Activated T-cell treated with anti-CD3 and anti-CD28 coated beads, Interleukin-2, amount 50 U/mL, for 4 hours (primary cell): ENCODE measurements at places on chromosomes 5 and 9. TPM values are rescaled to one million over a fixed set of nuclear protein-coding genes. Genes with fewer than 3 reads are reported as not detected.

- DNase-seq, result no peak
Measured at GRCh38 chr5:93580063-93580926, 724 bp downstream of the NR2F1-AS1 start.

DNA sequence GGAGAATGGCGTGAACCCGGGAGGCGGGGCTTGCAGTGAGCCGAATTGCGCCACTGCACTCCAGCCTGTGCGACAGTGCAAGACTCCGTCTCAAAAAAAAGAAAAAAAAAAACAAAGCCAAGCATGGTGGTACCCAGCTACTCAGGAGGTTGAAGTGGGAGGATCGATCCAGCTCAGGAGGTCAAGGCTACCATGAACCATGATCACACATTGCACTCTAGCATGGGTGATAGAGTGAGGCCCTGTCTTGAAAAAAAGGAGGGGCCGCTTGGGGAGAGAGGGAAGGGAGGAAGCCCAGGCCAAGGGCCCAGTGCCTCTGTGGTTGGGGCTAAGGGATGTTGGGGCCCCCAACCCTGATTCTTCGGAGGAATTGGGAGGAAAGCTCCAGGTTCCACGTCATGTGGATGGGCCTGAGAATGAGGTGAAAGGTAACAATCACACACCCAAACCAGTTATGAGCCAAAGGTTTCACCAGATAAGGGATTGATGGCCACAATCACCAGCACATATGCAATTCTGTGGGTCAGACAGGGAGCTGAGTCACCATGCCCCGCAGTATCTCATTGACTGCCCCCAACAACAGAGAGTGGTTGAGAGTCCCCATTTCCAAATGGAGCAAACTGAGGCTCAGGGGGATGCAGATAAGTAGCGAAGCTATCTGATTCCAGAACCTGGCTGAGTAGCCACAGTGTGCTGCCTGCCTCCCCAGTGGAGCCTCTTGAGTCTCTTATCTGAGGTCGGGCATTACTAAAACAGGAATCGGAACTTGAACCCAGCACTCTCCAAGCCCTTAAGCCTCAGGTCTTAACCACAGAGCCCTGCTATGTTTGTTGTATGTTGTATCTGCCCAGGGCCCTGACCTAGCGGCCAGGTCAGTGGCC, 20.5 kb downstream of the SWI5 start:
- DNase-seq, result no peak

DNA sequence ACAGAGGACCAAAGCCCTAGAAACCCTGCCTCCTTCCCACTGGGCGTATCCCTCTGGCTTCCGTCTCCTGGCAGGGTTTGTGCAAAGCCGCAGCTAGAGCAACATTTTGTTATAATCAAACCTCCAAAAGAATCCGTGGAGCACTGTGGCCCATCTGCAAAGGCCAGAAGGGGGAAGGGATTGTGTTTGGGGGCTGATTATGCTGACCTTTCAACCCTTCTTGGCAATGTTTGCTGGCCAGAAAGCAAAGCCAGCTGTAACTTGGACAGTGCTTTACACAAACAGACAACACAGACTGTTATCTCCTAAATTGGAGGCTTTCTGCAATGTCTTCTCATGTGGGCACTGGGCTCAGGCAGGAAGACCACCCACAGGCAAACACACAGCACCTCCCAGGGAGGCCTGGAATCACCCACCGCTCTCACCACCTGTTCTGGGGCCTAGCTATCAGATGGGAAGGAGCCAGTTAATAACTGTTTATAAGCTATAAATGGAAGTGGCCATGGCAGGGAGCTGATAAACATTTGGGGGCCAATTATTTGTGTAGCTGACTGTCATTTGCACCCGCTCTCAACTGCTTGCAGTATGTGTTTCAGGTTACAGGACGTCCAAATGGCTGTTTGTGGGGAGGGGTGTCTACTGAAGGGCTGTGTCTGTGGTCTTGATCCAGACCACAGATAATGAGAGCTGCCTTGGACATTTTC, 121.6 kb upstream of the ERCC6L2 start:
- no peak for DNase-seq

- DNase-seq, result no peak
Measured at GRCh38 chr5:111384220-111384619, 128.1 kb downstream of the STARD4 start.

GRCh38 chr5:78778538-78778937, 130.0 kb upstream of the LHFPL2 start:
- DNase-seq, result no peak

GRCh38 chr5:105617436-105618215, 2053.1 kb downstream of the EFNA5 start:
- no peak for DNase-seq

DNA sequence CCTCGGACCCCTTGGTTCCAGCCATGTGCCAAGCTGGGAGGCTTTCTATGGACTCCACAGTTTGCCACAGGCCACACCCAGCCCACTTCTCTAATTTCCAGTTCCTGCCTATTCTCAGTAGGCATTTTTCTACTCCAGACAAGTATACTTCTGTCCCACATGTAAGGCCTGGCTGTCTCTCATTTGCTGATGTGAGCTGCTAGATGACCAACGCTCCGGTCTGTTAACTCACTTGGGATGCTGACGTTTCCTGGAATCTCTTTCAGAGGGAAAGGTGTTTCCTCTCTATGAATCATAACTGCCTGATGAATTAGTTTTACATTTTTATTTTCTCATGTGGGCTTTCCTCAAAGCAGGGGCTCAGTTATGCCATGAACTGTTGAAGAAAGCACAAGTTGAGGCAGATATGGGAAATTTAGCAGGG, 36.3 kb downstream of the ERGIC1 start:
- DNase-seq, result no peak

DNA sequence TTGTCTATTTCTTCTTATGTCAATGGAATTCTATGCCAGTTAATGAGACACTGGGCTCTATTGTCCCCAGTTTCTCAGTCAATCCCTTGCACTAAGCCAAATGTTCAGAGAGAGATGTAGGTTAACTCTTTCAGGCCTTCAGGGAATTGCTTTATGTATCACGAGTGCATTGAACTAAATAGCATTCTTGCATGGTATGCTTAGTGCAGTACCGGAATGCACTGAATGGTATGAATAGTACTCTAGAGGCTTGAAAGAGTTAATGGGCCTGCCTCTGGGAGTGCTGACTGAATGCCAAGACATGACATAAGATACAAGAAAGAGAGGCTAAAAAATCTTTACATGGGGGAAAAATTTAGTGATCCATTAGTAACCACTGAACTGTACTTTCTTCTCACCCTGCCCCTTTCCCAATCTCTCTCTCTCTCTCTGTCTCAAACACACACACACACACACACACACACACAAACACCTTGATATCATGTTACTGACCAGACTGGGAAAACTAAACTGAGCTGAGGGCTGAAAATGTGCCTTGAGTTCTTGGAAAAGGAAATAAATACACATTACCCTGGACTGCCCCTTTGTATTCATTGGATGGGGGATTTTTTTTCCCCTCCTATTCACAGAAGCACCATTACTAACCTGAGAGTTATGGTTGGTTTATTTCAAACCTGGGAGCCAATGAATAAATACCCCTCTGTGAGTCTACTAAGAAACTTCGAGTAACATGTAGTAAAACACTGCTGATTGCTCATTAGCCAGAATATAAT, 35.4 kb upstream of the TMC1 start:
- DNase-seq, result no peak

DNA sequence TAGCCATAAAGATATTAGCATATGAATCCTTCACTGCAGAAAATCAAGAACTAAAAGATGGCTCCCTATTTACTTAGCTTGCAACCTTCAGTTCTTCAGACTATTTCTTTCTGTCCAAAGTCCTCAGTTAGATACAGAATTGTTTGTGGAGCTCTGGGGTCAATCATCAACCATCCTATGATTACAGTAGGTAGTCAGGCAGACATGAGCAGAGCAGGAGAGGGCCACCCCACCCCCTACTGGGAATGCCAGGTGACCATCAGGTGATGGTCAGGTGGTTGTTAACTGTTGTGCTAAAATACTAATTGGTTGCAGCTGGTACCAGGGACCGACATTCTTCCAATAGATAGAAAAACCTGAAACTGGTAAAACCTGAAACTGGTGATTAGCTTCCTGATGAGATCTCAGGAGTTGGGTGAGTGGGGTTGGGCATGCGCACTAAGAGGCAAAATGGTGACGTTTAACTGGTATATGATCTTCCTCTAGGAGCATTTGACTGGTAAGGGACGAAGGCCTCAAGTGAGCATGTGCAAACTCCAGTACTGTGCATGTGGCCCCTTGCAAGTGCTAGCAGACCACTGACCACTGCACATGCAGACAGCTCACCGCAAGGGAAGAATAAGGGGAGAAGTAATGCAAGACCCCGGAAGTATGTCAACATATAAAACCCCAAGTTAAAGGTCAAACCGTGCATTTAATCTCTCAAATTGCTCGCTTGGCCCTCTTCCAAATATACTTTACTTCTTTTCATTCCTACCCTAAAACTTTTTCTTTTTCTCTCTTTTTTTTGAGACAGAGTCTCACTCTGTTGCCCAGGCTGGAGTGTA, 13.6 kb downstream of the C9orf57 start:
- DNase-seq, result no peak

GRCh38 chr9:87716141-87716540, 9.8 kb upstream of the CTSL start:
- DNase-seq, result no peak

GRCh38 chr5:74576941-74577456, 63.5 kb downstream of the ENC1 start:
- no peak for DNase-seq

DNA sequence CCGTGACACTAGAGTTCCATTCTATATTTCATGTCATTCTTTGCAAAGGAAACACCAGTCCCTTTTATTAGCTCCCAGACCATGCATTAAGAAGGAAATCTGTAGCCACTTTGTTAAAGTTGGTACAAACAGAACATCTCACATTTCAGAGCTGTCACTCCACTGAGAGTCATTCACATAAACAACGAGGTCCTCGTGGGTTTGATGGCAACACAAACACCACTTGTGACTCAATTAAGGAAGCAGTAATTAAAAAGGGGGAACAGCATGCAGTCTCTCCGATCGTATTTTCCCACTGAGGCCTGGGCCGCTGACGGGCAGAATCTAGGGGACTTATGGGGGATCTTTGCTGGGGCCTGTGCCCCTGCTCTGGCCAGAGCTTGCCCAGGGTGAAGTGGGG, 94.2 kb upstream of the ZNF618 start:
- no peak for DNase-seq

DNA sequence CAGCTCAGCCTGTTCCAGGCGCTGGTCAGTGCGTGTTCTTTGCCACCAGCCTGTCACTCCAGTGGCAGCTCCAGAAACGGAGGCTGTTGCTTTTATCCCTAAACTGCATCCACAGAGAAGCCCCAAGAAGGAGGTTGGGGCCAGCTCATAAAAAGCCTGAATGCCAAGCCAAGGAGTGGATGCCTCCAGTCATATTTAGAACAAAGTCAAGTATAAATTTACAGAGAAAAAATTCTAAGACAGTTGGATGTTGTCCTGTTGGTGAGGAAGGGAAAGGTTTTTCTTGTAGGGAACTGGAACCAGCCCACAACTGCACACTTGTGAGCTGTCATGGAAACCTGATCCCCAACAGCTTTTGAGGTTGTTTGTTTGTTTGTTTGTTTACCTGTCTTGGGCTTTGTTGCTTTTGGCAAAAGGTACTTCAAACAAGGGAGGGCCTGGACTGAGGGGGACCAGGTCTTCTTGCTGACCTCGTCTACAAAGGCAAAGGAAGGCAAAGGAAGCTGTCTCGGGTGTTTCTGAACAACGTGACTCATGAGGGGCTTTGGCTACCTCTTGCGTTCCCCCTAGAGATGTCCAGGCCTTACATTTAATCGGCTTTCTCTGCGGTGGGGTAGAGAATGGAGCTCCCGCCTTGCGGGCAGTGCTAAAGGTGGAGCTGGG, 36.7 kb downstream of the OLFML2A start:
- DNase-seq, result no peak

DNA sequence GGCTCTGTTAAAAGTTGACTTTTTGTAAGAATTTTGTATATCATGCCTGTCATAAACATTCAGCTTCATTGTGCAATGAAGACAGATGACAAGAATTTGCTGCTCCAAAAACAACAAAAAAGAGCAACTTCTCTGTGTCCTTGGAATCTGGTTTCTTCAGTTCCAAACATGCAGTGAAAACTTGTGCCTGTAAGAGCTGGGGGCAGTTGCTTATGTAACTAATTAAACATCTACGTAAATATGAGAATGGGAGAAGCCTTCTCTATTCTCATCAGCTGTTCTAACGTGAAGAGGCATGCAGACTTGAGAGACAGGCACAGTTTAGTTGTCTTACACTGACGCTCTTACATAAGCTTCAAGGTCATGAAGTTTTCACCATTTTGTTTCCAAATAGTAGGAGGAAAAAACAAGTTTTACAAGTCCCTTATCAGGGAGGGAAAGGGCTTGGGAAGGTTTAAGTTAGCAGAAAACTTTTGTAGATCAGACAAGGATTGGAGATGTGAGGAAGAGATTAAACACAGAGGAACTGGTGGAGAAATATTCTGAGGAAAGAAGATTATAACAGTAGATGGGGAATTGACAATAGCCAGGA, 170.4 kb downstream of the RFK start:
- no peak for DNase-seq

- no peak for DNase-seq
Measured at GRCh38 chr5:103132684-103133083, 12.6 kb downstream of the PPIP5K2 start.

- peak; percentile 62 for DNase-seq
Measured at GRCh38 chr9:137156567-137157375, 13.1 kb downstream of the LRRC26 start.

GRCh38 chr9:19174127-19174912, 47.0 kb upstream of the PLIN2 start:
- peak; percentile 23 for DNase-seq

- no peak for DNase-seq
Measured at GRCh38 chr5:167489202-167489601, 802.2 kb upstream of the WWC1 start.

GRCh38 chr5:149674686-149675085, 55.4 kb upstream of the PPARGC1B start:
- no peak for DNase-seq

- no peak for DNase-seq
Measured at GRCh38 chr5:124919076-124919475, 172.6 kb upstream of the ZNF608 start.

Gene SPINK6
- not detected for total RNA-seq

Gene SLC36A3
- total RNA-seq, result not detected

Gene TRMT10B
- 8.5 TPM for total RNA-seq

Gene IL12B
- not detected for total RNA-seq

Gene SNX30
- 2.3 TPM for total RNA-seq

Gene LCN9
- total RNA-seq, result not detected

Gene VLDLR
- 1.5 TPM for total RNA-seq

Gene NR2F1
- total RNA-seq, result 0.10 TPM

Gene KIF24
- 2.6 TPM for total RNA-seq

Gene IL4
- total RNA-seq, result 18.5 TPM

Gene TAS2R1
- total RNA-seq, result not detected

Gene THG1L
- 34.3 TPM for total RNA-seq
